IPS DF 6.9 (cell line): ENCODE measurements at places on chromosomes 6 and 20.

DNA sequence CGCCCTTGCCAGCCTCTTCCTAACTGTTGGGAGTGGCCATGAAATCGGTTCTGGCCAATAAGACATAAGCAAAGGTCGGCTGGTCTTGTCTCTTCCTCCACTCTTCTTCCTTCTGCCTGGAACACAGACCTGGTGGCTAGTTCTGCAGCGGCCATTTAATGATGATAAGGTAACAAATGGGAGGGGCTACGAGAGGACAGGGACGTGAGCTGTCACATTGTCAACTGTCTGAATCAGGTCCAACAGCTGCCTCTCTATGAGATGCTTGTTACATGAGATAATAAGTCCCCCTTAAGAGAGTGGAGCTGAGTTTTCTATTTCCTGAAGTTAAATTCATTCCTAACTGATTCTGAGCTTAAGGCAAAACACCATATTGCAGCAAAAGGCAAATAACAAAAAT, 12.5 kb upstream of the TMEM242 start:
- no peak overlapping the region for H3K4me3 ChIP-seq
- no peaks in the 10 kb centered on the region for H3K4me1 ChIP-seq
- no peaks in the 10 kb centered on the region for H3K27me3 ChIP-seq
- no peak for DNase-seq
- no peaks in the 10 kb centered on the region for H3K36me3 ChIP-seq

GRCh38 chr20:64065974-64066343, 3.0 kb downstream of the TCEA2 start:
- H3K4me1 ChIP-seq: peaks cover 10% of the 10 kb centered on the region
- no peaks in the 10 kb centered on the region for H3K27me3 ChIP-seq
- H3K27ac ChIP-seq: no peak overlapping the region
- no peak for DNase-seq
- no peaks in the 10 kb centered on the region for H3K36me3 ChIP-seq

- H3K27ac ChIP-seq: no peak overlapping the region
- peaks cover 8% of the 10 kb centered on the region; the same call in 1 of the 2 replicates for H3K4me1 ChIP-seq
- 0 out of 2 replicates have a peak, but pooled peaks cover 4% of the 10 kb centered on the region for H3K36me3 ChIP-seq
- no peaks in the 10 kb centered on the region for H3K27me3 ChIP-seq
- no peak for DNase-seq
- no peak overlapping the region for H3K4me3 ChIP-seq
Measured at GRCh38 chr6:157152556-157152955, 170.8 kb downstream of the TMEM242 start.

GRCh38 chr20:47795214-47795907, 10.1 kb upstream of the SULF2 start:
- no peak for DNase-seq
- 0 out of 2 replicates have a peak, but pooled peaks cover 3% of the 10 kb centered on the region for H3K4me1 ChIP-seq
- H3K4me3 ChIP-seq: no peak overlapping the region

- DNase-seq: no peak
- no peak overlapping the region for H3K27ac ChIP-seq
- H3K4me1 ChIP-seq: no peaks in the 10 kb centered on the region
- no peak overlapping the region for H3K4me3 ChIP-seq
- no peaks in the 10 kb centered on the region for H3K27me3 ChIP-seq
- H3K36me3 ChIP-seq: no peaks in the 10 kb centered on the region
Measured at GRCh38 chr6:37260444-37260843, 2.5 kb upstream of the TMEM217 start.

- H3K27ac ChIP-seq: no peak overlapping the region
- no peak for DNase-seq
- H3K36me3 ChIP-seq: no peaks in the 10 kb centered on the region
- no peak overlapping the region for H3K4me3 ChIP-seq
- H3K4me1 ChIP-seq: no peaks in the 10 kb centered on the region
Measured at GRCh38 chr6:128538763-128539162, 18.4 kb upstream of the PTPRK start.

DNA sequence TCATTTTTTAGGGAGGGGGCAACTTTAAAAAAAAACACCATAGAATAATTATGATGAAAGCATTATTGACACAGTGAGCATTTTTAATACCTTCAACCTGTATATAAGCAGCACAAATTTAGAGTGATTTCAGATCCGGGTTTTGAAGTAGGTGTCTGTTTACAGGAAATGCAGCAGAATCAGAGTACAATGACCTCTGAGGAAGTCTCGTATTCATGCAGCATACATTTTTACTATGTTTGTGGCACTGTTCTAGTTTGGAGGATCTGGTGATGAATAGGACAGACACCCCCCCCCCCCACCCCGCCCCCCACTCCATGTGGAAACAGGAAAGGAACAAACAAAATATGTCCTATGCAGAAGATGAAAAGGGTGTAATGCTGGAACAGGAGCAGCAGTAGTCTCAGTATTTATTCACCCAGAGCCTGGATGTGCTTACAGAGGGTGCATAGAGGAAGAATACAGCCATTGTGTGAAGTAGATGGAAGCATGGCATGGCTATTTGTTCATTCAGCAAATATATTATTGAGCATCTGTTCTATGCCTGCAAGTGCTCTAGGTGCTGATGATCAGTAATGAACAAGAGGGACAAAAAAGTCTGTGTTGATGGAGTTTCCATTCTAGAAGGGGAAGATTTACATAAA, 19.7 kb downstream of the VAPB start:
- DNase-seq: no peak
- no peaks in the 10 kb centered on the region for H3K36me3 ChIP-seq
- 0 out of 2 replicates have a peak, but pooled peaks cover 3% of the 10 kb centered on the region for H3K4me1 ChIP-seq
- H3K27ac ChIP-seq: no peak overlapping the region

DNA sequence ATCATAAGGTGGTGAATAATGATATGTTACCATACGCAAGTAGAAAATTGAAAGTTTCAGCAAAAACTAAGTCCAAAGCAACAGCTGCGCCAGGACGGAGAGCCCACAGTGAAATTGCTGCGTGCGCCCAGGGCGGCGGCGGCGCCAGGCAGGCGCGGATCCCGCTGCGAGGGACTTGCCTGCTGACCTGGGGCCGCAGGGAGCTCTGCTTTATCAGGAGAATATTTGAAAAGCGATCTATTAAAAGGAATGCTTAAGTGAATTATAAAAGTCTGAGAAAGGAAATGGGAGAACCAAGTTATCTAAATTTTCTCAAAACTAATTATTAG, 85.4 kb downstream of the THBS2 start:
- no peaks in the 10 kb centered on the region; the same call in 1 of the 2 replicates for H3K36me3 ChIP-seq
- H3K4me1 ChIP-seq: no peaks in the 10 kb centered on the region
- H3K4me3 ChIP-seq: no peak overlapping the region
- DNase-seq: no peak
- H3K27me3 ChIP-seq: no peaks in the 10 kb centered on the region

- no peak overlapping the region for H3K4me3 ChIP-seq
- DNase-seq: no peak
- no peaks in the 10 kb centered on the region for H3K36me3 ChIP-seq
- no peaks in the 10 kb centered on the region; the same call in 1 of the 2 replicates for H3K4me1 ChIP-seq
- no peak overlapping the region for H3K27ac ChIP-seq
Measured at GRCh38 chr6:33936886-33937285, 133.1 kb upstream of the MLN start.

GRCh38 chr6:53353624-53354023, 4.9 kb upstream of the ELOVL5 start:
- no peaks in the 10 kb centered on the region for H3K27me3 ChIP-seq
- no peak overlapping the region for H3K27ac ChIP-seq
- peaks cover 1% of the 10 kb centered on the region; the same call in 1 of the 2 replicates for H3K4me1 ChIP-seq
- DNase-seq: no peak
- no peaks in the 10 kb centered on the region for H3K36me3 ChIP-seq
- H3K4me3 ChIP-seq: no peak overlapping the region
